ENCODE measurements at places on chromosomes 5 and 9. TPM values are rescaled to one million over a fixed set of nuclear protein-coding genes. Genes with fewer than 3 reads are reported as not detected.

- DNase-seq, result peak; percentile 4
Observed at GRCh38 chr5:100667161-100667630, 132.0 kb downstream of the FAM174A start.

DNA sequence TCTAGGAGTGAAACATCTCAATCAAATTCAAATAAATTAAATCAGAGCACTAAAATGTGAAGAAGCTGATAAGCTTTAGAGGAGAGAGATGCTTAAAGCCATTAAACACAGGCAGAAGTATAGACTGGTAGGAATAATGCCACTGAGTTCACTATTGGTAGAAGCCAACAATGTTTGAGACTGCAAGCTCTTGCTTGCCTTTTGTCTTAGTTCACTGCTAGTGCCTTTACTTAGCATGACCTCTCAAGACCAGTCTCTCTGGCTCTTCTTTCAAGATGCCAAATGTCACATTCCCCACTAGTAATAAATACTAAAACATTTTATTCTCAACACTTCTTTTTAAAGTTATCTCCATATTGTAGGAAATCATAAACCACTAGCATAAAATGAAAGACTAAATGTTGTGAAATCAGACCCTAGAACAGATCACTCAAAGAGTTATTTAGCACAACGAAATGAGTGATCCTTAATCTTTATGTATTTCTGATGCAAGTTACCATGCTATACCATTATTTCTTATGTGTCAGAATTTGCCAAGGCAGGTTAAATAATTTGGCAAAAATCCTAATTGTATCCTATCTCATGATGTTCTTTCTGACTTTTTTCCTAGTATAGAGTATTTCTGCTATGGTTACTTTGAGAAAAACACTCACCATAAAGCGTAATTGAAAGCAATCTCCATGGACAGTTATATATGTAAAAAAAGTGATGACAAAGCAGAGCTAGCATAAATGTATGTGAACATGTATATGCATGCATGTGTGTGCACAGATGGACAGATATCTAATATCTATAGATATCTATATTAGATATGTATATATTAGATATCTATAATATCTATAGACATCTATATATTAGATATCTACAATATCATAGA, 57.5 kb downstream of the PJA2 start:
- DNase-seq, result no peak

DNA sequence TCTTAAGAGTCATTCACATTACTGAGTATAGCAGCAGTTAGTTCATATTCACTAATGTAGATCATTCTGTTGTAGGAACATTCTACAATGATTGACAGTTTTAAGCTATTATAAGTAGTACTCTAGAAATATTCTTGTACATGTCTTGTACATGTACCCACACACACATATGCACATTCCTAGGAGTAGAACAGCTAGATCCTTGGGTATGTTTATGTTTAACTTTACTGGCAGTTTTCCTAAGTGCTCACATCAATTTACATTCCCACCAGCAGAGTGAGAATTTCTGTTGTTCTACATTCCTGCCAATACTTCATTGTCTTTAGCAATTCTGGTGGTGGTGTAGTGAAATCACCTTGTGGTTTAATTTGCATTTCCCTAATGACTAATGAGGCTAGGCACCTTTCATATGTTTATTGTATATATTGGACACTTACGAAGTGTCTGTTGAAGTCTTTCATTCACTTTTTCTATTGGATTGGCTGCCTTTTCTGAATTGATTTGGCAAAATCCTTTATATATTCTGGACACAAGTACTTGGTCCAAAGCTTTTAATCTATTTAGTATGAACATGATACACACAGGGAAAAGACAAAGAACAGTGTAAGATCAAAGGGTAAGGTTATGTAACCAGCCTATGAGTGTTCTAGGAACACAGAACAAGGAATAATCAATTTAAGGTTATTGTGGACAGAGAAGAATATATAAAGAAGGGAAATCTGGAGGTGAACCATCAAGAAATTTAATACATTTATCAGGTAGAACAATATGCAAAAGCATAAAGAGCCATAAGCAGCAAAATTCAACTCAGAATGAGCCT, 95.6 kb downstream of the MLLT3 start:
- no peak for DNase-seq

DNA sequence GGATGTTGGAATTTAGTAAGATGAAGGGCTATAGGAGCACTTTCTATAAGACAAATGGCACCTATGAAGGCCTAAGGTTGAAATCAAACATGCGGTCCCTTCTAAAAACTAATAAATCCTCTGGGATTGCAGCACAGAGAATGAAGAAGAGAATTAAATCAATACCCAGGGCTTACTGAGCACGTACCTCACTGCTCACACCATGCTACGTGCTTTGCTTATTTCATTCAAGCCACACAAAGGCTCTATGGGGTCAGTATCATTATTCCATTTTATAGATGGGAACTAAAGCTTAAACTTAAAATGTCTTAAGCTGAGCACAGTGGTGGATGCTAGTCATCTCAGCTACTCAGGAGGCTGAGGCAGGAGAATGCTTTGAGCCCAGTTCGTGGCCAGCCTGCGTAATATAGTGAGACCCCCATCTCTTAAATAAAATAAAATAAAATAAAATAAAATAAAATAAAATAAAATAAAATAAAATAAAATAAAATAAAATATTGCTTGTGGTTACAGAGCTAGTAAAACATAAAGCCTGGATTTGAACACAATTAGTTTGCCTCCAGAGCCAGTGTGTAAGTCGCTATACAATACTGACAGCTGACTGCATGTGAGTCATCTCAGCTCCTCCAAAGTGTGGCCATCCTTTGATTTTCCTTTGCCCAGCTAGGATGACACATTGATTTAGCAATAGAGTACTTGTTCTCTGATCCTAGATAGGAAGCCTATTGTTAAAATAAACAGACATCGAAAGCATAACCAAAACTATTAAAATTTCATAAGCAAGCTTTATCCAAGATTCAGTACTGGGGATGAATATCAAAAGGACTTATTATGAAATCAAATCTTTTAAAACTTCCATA, 20.9 kb upstream of the DPYSL3 start:
- DNase-seq, result no peak

DNA sequence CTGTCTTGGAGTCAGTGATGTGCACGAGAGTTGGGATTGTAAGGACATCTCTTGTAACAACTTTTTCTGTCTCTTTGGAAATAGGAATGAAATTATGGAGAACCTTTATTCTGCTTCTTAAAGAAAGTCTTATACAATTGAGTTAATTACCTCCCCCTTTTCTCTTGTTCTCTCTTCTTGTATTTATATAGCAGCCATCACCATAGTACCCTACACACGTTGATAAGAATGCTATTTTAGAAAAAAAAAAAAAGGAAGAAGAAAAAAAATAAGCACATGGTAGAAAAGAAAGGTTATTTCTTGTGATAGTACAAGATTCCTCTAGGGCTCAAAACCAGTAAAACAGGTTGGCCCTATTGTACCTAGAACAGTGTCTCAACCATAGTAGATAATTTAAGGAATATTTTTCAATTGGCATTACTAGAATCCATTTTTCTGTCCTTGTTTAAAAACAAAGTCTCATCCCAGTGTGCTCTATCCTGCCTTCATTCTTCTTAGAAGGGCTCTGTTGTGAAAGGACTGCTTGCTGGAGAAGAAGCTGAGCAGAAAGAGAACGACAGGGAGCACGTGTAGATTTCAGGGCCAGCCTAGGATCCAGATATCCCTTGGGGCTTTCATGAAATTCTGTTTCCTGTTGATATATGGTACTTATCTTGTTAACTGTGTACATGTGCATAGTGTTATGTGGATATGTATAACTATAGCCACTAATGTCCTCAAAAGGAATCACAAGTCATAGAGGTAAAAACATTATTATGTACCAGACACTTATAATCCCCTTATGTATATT, 392.3 kb upstream of the MEF2C start:
- DNase-seq, result no peak

- no peak for DNase-seq
Observed at GRCh38 chr5:127338501-127338900, 47.9 kb downstream of the MEGF10 start.

Gene ENTPD2
- not detected for total RNA-seq

Gene GPSM1
- 9.7 TPM for total RNA-seq

Gene ENHO
- total RNA-seq, result 1.9 TPM
